COR-L47 (cell line): ENCODE measurements at places on chromosomes 3 and 15.

GRCh38 chr3:138271189-138271794 is 58.4 kb downstream of the NME9 start:
- no peak for DNase-seq

GRCh38 chr3:54746722-54747121 is 181.1 kb downstream of the LRTM1 start:
- DNase-seq, result no peak

DNA sequence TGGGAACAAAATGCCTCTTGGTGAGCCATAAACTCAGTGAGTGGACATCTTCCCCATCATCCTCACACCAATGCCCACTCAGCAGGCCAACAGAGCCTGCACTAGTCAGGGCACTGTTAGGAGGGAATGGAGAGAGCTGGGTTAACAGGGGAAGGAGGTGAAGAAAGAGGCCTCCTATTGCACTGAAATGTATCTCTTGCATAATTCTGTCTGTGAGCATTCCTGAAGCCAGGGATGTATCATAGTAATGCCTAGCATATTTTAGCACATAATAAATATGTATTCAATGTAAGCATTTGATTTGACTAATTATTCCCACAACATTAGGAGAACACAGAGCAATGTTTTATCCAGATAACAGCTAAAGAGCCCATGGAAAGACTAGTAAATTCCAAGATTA is 81.2 kb downstream of the ANO10 start:
- DNase-seq, result no peak

DNA sequence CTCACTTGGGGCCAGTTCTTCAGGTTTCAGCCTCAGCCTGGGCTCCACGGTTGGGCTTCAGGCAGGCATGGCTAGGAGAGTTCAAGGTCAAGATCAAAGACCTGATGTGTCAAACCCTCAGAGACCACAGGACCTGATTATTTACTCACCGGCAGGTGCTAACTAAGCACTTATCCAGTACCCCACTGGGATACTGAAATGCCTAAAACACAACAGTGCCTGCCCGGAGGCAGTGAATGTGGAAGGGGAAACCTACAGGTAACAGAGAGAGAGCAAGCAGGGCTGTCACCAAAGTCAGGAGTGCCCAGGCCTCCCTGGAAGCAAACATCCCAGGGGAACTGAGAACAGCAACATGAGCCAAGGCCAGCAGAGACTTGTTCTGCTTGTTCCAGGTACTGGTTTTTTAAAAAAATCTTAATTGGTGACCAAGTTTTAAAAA is 6.7 kb downstream of the IDH2 start:
- DNase-seq, result no peak

- DNase-seq, result no peak
These were observed 395.4 kb upstream of the SUCLG2 start for GRCh38 chr3:68049776-68050175.

GRCh38 chr3:127608362-127608718 is 10.1 kb downstream of the MCM2 start:
- no peak for DNase-seq
